Stimulated activated CD8-positive, alpha-beta memory T cell treated with anti-CD3 and anti-CD28 coated beads, Interleukin-2, amount 100 ng/mL, for 1 hour (primary cell): ENCODE measurements at places on chromosomes 4 and X.

GRCh38 chr4:75745161-75745560, 20.8 kb downstream of the USO1 start:
- no peak for DNase-seq

- no peak for DNase-seq
These were observed 10.8 kb downstream of the DAPP1 start for GRCh38 chr4:99827454-99827853.

GRCh38 chrX:45743081-45743533, 542.4 kb upstream of the DIPK2B start:
- no peak for DNase-seq

- DNase-seq: peak; percentile 72
These were observed 13.3 kb downstream of the SMIM10 start for GRCh38 chrX:135003876-135004623.

DNA sequence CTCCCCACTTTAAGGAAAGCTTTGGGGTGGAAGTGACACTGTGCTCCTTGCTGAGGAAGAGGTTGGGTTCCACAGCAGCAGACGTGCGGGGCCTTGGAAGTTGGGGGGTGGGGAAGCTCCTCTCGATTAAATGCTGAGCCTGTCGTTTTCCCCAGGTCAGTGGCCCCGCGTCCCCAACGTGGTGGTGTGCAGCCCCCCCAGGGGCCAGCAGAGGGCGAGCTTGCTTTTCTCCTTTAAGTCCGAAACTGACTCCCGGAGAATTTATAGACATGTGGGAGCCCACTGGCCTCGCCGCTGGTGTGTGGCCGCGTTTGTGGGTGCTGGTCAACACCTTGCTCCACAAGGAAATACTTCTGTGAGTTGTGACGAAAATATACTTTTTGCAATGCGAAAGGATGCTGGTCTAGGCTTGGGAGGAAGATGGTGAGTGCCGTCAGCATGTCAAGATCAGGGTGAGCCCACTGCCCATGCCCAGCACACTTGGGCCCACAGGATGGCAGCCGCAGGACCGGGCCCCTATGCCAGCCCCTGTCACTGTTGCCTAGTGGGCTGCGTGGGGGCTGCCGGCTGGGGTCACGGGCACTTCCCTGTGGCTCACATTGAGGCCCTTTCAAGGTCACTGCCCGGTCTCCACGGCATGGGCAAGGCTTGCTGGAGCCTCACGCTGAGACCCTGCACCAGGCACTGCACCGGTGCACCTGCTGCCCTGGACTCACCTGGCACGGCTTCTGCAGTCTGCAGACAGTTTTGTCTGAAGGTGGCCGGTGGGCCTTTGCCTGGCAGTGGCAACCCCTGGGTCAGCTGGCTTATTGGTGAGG, 9.4 kb downstream of the UVSSA start:
- no peak for DNase-seq

- DNase-seq: no peak
These were observed 74.5 kb downstream of the DCLK2 start for GRCh38 chr4:150152766-150153165.

GRCh38 chr4:113407409-113407808, 354.1 kb downstream of the CAMK2D start:
- no peak for DNase-seq

GRCh38 chrX:129590596-129590995, 50.5 kb downstream of the OCRL start:
- DNase-seq: no peak
